ENCODE measurements at places on chromosomes 1 and 21.

DNA sequence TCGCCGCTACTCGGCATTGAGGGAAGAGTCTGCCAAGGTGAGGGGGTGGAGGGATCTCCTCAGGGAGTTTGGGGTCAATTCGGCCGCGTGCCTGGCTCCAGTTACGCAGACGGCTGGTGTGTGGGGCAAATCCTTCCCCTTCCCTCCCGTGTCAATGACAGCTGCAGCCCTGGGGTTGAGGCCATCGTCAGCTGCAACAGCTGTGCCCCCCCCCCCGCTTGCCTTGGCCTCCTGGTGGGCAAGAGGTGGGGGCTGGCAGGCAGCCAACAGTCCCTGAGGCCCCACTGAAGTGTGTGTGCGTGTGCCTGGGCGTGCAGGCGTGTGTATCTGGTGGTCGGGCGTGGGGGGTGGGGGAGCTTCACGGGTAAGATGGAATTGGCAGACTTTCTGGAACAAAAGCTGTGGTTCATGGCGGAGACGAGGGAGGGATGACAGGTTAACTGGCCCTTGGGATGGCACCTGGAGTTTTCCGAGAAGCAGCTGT, 25.6 kb downstream of the PPFIA4 start:
- DNase-seq, result no peak

- no peak for DNase-seq
Observed at GRCh38 chr1:162988869-162989268, 80.3 kb upstream of the RGS4 start.

DNA sequence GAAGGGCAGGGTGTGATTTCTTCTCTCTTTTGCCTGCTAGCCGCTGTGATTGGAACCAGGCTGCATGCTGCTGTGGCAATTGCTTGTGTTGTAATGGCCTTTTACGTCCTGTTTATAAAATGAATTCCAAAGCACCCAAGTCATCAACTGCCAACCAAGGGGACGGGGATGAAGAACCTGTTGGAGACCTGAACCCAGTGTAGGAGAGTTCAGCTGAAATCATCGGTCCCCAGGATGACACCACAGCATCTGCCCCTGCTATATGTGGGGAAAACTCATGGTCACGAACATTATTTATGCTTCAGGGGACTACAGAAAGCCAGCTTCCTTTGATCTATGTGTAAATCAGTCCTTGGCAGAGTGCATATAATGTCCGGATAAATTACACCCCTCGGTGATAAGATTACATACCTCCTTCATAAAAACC, 3.8 kb downstream of the TMEM167B start:
- no peak for DNase-seq

GRCh38 chr1:115325874-115326273, 12.2 kb downstream of the NGF start:
- DNase-seq, result no peak

GRCh38 chr1:30830537-30830936, 73.0 kb upstream of the LAPTM5 start:
- DNase-seq, result peak; percentile 9

GRCh38 chr21:29146726-29147125, 16.3 kb downstream of the MAP3K7CL start:
- DNase-seq, result peak; percentile 66

GRCh38 chr1:149986486-149987296, 23.8 kb downstream of the OTUD7B start:
- DNase-seq, result no peak

DNA sequence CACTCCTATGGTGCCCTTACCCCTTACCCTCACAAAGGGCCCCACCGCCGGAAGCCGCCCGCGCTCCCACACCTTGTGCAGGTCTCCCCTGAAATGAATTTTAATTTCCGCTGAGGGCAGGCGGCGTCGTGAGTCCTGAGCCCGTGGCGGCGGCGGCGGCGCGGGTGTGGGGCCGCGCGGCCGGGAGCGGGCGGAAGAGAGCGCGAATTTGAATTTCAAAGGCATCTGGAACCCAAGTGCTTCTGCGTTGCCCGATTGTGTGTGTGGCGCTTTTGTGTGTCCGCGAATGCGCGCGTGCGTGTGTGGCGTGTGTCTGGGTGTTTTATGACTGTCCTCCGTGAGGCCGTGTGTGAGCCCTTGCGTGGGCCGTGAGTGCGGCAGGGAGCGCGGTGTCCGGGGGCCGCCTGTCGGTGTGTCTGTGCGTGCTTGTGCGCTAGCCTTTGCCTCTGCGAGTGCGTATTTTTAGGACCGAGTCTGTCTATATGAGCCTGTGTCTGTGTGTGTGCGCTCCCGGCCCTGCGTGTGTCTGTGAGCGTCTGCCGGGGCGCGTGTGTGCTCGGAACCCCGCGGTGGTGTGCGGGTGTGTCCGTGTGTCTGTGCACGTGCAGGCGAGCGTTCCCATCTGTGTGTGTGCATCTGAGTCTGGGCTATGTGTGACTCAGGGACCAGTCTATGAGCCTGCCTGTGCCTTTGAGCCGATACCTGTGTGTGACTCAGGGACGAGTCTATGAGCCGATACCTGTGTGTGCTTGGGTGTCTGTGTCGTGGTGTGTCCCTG, 7.9 kb upstream of the ADGRB2 start:
- no peak for DNase-seq

DNA sequence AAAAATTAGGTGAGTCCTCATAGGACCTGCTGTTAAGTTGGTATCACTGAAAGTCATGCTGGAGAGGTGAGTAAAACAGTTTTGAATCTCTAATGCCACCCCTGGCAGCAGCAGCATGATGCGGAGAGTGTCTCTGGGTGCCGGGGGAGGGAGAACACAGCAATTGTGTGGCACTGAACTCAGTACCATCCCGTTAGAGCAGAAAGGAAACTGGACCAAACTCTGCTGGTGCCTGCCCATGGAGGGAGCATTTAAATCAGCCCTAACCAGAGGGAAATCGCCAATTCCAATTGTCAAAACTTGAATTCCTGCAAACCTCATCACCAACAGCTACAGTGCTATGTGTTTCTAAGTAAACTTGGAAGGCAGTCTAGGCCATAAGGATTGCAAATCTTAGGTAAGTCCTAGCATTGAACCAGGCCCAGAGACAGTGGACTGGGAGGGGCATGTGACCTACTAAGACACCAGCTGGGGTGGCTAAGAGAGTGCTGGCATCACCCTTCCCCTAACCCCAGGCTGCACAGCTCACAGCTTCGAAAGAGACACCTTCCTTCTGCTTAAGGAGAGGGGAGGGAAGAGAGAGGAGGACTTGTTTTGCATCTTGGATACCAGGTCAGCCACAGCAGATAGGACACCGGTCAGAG, 30.0 kb downstream of the CD53 start:
- no peak for DNase-seq

DNA sequence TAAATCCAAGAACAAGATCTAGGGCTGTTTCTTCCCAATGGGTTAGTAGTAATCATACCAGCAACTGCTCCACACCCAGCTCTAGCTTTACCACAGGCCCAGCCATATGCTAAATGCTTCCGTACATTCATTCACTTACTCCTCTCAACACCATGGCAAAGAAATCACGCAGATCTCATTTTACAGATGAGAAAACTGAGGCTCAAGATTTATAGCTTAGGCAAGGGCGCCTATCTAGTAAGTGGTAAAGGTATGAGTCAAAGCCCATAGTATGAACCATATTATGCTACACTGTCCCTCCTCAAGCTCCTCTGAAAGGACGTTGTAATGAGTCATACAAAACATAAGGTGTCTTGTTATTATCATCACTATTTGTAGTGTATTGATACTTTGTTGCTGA, 82.2 kb downstream of the NIBAN1 start:
- DNase-seq, result peak; percentile 23

- DNase-seq, result no peak
Observed at GRCh38 chr1:63671514-63671913, 78.3 kb downstream of the PGM1 start.

DNA sequence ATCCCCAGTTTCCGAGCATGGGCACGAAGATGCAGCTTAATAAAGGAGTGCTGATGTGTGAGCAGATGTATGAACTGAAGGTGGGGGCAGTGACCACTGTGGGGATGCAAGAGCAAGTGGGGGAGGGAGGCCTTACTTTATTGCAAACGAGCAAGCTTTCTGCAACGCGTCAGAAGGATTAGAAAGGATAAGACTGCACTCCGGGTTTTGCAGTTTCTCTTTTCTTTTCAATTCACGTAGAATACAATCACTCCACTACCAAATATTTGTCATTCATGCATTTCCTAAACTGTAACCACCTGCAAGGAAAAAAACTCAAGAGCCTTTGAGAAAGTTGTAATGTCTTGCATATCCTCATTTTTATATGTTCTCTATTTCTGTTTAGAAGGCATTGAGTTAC, 4.3 kb upstream of the OR2C3 start:
- DNase-seq, result no peak

- DNase-seq, result no peak
Observed at GRCh38 chr1:169186106-169186505, 79.6 kb downstream of the ATP1B1 start.

GRCh38 chr1:31065310-31066217, at the start of gene PUM1:
PUM1 (minus strand) TSS chr1:31065717; CDS start chr1:31059566, 6,151 bp downstream.
- DNase-seq, result peak; percentile 100

DNA sequence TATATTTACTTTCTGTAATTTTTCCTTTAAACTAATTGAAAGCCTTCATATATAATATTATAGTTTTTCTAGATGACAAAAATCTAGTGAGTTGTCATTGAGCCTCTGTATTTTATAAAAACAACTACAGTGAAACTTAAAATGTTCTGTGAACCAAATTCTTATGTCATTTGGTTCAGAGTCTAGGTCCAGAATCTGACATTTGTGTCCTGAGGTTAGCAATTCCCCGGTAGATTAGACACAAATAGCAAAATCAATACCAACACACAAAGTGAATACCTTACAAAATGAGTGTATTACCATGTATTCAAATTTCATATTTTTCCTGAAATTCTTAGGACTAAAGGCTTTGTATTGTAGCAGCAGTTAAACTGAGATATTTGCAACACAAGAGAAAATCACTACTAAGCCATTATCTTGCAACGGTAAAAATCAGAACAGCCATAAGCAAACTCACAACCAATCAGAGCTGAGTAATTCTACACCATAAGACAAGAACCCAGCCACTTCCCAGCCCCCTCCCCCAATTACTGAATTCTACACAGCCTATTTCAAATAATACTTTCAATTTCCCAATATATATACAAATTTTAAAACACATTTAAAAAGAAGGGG, 573.5 kb downstream of the SMYD3 start:
- DNase-seq, result no peak

DNA sequence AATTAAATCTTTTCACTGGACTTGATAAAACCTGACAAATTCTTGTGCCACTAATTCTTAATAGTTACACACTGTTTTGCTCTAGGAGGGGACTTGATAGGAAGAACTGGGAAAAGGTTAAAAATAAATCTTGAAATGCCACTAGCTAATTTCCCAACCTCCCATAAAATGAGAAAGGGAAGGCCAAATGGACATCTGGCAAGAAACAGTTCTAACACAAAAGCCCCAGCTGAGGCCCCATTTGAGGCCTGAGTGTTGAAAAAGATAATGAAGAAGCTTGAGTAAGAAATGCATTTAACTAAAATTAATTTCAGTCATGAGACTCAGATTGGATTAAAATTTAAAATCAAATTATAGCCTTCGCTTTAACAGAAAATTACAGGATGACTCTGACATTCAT, 11.2 kb upstream of the RAP1GAP start:
- no peak for DNase-seq

DNA sequence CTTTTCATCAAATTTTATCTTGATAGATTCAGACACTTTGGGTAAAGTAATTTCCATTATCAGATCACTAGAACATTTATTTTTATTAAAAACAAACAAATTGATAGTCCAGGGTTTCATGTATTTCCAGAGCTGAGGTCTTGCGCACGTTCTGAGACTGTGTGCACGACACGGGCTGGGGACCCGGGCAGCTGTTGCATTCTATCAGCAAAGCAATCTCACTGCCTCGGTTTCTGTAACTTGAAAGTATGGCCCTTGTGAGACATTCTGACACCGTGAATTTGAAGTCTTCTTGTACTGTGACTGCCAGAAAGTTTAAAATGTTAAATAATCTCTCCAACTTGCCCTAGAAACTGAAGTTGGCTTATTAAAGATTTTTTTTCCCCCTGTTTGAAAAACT, 746.9 kb upstream of the ADGRL2 start:
- DNase-seq, result no peak

DNA sequence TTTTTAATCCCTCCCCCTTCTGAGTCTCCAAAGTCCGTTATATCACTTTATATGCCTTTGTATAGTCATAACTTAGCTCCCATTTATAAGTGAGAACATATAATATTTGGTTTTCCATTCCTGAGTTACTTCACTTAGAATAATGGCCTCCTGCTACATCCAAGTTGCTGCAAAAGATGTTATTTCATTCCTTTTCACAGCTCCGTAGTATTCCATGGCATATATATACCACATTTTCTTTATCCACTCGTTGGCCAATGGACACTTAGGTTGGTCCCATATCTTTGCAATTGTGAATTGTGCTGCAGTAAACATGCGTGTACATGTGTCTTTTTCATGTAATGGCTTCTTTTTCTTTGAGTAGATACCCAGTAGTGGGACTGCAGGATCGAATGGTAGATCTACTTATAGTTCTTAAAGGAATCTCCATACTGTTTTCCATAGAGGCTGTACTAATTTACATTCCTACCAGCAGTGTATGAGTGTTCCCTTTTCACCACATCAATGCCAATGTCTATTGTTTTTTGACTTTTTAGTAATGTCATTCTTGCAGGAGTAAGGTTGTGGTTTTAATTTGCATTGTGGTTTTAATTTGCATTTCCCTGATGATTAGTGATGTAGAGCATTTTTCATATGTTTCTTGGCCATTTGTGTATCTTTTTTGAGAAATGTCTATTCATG, 12.3 kb downstream of the MAN1C1 start:
- no peak for DNase-seq

DNA sequence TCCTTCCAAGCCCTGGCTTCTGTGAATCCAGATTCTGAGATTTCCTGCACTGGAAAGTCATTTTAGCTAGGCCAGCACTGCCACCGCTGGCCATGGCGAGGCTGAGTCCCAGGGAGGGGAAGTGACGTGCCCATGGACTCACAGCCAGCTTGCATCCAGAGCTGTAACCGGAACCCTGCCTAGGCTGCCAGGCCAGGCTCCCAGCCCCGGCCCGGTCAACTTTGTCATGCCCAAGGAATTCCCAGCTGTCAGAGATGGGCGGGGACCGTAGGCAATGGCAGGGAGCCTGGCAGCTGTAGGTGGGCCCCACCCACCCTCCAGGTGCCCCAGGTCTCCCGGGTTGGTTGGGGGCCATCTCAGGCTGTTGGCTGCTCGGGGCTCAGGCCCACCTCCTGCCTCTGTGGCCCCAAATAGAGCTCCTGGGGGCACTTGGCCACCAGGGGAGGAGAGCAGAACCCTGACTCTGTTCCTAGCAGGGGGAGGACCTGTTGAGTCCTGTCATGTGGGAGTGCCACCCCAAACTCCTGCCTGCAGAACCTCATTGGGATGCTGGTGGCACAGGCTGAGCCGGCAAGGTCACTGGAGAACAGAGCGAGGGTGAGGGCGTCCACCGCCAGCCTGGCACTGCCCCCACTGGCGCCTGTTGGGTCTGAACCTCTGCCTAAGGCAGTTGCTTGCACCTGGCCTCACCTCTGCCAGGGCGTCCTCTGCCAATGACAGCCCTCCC, 57.8 kb downstream of the FOXO6 start:
- peak; percentile 90 for DNase-seq

DNA sequence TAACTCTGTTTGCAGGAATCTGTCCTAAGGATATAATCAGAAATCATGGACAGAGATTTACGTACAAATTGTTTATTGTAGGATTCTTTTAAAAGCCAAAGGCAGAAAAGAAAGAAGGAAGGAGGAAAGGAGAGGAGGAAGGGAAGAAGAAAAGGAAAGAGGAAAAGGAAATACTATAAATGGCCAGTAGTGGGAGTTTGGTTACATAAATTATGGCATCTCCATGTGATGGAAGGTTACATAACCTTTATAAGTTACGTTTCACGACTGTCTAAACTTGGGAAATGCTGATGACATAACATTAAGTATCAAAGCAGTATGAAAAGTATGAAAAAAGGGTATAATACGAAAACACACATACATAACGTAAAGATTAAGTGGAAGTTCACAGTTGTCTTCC, 39.0 kb downstream of the SMYD2 start:
- no peak for DNase-seq
